Ovary (tissue), 10 donors: ENCODE measurements at places on chromosomes 11 and 22.

- no peak for DNase-seq
Measured at GRCh38 chr22:30216710-30217109, 29.8 kb downstream of the LIF start.

- no peak for DNase-seq
Measured at GRCh38 chr11:26579683-26580082, 7.6 kb upstream of the MUC15 start.

DNA sequence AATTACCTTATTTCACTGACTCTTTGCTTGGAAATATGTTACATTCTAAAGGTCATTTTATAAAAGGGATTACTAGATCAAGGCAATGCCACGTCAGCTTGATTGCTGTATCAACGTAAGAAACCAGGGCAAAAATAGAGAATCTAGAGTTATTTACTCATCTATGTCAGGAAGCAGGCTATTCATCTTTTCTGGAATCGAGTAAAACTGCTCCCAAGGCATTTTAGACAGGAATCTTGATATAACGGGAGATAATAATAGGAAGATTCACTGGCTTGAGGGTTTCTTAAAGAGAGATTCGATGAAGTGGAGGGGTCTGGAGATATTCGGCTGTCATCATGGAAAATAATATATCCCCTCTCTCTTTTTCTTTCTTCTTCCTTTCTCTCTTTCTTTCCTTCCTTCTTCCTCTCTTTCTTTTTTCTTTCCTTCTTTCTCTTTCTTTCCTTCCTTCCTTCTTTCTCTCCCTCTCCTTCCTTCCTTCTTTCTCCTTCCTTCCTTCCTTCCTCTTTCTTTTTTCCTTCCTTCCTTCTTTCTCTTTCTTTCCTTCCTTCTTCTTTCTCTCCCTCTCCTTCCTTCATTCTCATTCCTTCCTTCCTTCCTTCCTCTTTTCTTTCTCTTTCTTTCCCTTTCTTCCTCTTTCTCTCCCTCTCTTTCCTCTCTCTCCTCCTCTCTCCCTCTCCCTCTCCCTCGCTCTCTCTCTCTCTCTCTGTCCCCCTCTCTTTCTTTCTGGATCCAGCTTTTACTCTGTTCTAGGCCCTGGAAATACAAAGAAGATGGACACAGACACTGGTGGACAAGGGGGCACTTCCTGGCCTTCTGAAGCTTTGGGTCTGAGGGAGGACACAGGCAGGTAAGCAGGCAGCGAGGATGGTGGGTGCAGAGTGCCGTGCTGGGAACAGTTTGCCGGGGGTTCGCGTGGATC, 18.1 kb upstream of the RASD2 start:
- no peak for DNase-seq

DNA sequence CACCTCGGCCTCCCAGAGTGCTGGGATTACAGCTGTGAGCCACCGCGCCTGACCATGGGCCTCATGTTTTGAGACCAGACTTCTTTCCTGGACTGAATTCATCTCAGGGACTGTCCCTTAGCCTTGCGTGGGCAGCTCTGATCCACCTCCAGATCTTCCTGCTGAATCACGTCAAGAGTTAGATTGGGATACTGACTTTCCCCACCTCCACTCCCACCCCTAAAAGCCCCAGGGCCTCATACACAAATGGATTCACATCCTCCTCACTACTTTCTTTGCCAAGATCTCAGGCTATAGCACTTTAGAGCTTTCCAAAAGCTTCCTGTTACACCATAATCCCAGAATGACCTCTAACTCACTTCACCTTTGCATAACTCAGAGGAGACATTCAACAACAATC, 12.1 kb downstream of the CCDC87 start:
- no peak for DNase-seq

GRCh38 chr11:68582416-68583040, 101.8 kb upstream of the GAL start:
- DNase-seq, result no peak

DNA sequence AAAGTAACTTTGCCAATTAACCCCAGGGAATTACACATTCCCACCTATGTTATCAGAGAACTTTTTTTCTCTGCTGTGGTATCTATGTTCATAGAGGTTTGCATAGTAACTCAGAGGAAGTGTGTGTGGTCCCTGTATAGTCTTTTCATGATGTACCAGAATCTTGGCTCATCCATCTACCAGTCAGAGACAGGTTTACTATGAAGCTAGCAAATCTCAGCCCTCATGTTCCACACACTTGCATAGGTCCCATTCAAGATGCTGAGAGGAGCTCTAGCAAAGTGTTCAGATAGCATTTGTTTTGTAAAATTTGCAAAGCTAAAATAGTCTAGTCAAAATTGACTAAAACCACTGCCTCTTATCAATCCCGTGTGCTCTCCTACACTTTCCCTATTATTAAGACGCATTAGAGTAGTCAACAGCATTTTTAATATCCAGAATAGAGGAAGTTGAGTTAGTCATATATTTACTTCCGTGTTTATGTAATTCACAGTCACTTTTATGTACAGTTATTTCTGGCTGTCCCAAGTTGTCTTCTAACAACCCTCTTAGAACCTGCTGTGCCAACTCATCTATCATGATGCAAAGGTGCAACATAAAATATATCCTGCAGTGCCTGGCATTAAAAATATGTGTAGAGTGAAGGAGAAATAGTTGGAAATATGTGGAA, 184.2 kb downstream of the FAM76B start:
- DNase-seq, result no peak

- DNase-seq, result no peak
Measured at GRCh38 chr11:60145677-60146076, 37.2 kb downstream of the MS4A6A start.

- DNase-seq, result no peak
Measured at GRCh38 chr11:18608376-18608775, 8.8 kb downstream of the MISFA start.
